ENCODE measurements at places on chromosomes 16 and 17.

DNA sequence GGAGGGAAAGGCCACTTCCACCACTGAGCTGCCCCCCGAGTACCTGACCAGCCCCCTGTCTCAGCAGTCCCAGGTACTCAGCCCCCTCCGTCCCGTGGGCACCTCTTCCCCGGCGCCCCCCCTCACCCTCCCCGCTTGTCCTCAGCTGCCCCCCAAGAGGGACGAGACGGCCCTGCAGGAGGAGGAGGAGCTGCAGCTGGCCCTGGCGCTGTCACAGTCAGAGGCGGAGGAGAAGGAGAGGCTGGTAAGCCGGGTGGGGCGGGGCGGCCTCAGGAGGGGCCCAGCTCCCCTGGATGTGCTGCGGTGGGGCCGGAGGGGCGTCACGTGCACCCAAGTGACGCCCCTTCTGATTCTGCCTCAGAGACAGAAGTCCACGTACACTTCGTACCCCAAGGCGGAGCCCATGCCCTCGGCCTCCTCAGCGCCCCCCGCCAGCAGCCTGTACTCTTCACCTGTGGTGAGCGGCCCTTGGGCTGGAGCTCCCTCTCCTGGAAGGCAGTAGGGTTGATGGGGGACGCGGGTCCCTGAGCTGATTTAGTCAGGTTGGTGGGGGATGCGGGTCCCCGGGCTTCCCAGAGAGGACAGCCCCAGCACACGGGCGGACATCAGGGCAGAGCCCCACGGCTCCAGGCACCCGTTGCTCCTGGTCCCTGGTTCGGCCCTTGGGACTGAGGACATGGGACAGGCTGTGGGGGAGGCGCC lies 9.5 kb upstream of the MRPL12 start:
- no peak for DNase-seq

DNA sequence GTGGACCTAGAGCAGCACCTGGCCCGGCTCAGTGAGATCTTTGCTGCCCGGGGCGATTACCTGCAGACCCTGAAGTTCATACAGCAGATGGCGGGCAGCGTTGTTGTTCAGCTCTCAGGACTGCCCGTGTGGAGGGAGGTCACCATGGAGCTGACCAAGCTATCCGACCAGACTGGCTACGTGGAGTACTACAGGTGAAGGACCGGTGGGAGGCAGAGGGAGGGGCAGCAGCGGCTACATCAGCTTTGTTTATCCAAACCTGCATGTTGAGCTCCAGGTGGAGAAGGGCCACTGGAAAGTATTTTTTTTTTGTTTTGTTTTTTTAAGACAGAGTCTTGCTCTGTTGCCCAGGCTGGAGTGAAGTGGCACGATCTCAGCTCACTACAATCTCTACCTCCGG lies 23.9 kb downstream of the TTYH2 start:
- DNase-seq: no peak

- DNase-seq: no peak
These were observed 23.3 kb upstream of the CA10 start for GRCh38 chr17:52181782-52182181.

DNA sequence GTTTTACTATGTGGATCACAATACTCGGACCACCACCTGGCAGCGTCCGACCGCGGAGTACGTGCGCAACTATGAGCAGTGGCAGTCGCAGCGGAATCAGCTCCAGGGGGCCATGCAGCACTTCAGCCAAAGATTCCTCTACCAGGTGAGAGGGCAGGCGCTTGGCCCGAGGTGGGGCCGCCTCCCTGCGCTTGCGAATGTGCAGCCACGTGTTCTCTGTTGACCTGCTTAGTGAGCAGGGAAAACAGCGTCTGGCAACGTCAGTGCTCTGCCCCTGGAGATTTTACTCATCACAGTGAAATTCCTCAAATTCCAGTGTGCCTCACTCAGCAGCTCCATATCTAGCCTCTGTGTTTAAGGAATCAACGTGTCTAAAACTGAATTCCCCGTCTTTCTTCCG lies 33.4 kb upstream of the CLEC18A start:
- DNase-seq: no peak

DNA sequence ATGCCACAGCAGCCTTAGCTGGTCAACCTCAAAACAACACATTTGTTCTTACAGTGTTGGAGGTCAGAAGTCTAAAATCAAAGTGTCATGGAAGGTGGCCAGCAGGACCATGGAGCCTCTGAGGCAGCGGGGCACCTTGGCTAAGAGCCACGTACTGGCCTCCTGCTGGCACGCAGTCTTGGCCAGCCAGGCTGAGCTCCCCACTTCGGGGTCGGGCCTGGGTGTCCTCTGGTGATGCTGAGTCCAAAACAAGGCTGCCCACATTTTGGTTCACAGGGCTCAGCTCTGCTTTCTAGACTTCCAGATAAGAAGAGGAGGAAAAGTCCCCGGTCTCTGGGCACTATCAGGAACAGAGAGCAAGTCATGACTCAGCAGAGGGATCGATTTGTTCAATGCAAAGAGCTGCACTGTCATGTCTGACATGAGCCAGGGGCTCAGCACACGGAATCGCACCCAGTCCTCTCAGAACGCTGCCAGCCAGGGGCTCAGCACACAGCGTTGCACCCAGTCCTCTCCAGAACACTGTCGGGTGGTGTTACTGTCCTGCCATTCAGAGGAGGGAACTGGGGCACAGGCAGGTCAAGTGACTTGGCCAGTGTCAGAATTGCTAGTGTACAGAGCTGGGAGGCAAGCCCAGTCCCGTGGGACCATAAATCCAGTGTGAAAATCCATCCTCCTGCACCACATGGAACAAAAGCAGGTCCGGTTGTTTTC lies 2.5 kb downstream of the LGALS9 start:
- DNase-seq: no peak

GRCh38 chr17:20611309-20611708 lies 31.8 kb downstream of the CDRT15L2 start:
- DNase-seq: no peak

DNA sequence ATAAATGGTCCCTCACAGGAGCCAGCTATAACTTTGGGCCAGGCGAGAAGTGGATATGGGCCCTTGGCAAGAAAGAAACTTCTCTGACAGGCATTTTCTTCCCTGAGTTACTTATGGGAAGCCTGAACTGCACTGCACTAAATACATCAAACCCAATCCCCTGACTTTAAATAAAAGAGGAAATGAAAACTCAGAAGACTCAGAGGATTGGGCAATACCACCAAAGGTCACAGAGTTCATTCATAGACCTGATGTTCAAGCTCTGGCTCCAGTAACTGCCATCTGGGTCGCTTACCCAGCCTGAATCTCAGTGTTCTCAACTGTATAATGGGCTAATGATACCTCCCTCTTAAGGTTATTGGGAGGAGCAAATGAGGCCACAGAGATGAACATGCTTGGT lies 815 bp downstream of the KRT35 start:
- DNase-seq: no peak

DNA sequence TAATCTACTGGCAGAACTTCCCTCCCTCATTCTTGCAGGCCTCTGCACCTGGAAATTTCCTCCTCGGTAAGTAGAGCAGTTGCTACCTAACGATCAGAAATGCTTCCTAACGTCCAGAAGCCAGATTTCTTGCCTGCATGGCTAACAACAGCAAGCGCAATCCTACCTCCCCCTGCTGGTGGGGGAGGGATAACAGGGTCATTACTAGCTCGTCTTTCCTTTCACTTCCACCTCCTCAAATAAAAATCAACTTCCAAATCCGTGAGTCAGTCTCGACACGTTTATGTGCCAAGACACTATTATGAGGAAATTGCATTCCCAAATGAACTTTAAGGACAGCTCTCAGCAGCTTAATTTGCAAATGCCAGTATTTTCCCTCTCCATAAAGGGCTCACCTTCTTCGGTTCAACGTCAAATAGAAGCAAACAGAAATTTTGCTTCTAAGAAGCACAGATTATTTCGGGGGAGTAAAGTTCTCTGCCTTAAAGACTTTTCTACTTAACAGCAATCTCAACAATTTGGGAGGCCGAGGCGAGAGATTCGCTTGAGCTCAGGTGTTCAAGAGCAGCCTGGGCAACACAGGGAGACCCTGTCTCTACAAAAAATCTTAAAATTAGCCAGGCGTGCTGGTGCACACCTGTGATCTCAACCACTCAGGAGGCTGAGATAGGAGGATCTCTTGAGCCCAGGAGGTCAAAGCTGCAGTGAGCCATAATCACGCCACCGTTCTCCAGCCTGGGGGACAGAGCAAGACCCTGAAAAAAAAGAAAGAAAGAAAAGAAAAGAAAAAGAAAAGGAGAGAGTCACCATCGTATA lies 188.6 kb upstream of the PSMD7 start:
- no peak for DNase-seq

GRCh38 chr17:66727634-66728570 lies 107.0 kb upstream of the CACNG5 start:
- peak; percentile 6 for DNase-seq

DNA sequence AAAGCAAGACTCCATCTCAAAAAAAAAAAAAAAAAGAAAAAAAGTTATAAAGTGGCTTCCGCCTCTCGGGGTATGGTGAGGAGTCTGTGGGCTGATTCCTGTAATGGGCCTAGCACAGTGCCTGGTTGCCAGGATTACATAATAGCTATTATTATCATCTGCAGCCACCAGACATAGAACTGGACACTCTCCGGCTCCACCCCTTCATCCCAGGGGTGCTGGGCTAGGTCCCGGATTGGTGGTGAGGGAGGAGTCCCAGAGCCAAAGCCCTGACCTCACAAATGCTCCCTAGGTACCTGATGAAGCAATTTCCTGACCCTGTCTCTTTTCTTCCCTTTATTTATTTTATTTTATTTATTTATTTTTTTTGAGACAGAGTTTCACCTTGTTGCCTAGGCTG lies 11.6 kb upstream of the ADGRG1 start:
- no peak for DNase-seq

GRCh38 chr16:74101379-74102137 lies 195.1 kb upstream of the PSMD7 start:
- DNase-seq: no peak

DNA sequence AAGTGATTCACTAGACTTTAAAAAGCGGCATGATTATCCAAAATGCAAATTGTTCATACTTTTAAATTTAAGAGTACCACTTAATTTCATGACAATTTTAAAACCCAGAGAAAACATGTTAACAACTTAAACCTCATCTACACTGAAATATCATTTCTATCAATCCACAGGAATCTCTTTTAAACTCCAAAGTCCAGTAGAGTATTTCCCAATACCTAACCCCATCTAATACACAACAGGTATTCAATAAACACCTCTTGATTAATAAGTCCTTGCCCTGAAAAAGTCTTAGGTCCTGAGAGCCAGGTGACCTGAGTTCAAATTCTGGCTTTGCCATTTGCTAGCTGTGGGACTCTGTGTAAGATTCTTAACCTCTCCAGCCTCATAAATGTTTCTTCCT lies 14.7 kb downstream of the CEP20 start:
- no peak for DNase-seq

- no peak for DNase-seq
These were observed 498.2 kb upstream of the ERCC4 start for GRCh38 chr16:13421726-13422125.

DNA sequence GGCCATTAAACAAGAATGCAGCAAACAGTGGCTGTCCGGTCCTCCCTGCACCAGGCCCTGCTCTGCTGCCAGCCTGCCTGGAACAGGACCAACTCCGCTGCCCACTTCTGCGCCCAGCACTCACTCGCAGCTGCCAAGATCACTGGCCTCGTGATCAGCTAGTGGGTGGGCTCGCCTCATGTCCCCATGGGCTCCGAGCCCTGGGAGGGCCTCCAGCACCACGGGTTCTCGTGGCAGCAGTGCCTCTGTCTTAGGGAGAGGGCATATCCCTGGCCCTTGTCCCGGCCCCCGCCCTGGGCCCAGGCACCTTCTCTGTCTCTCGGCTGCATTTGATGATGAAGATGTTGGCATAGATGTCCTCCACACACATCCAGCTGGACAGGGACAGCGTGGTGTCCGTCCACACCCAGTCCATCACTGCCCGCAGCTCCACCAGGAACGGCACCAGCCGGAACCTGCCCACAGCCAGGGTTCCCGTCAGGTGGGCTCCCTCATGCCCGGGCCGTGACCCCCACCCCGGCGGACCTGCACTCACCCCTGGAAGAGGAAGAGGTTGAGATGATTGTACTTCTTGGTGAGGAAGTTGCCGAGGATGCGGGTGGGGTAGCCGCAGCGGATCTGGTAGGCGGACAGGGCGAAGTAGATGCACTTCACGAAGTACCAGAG lies 13.1 kb downstream of the CTU2 start:
- no peak for DNase-seq

- no peak for DNase-seq
These were observed 26.9 kb downstream of the NSMCE1 start for GRCh38 chr16:27241658-27242057.

- DNase-seq: no peak
These were observed 4.9 kb upstream of the ACTG1 start for GRCh38 chr17:81517339-81518112.

DNA sequence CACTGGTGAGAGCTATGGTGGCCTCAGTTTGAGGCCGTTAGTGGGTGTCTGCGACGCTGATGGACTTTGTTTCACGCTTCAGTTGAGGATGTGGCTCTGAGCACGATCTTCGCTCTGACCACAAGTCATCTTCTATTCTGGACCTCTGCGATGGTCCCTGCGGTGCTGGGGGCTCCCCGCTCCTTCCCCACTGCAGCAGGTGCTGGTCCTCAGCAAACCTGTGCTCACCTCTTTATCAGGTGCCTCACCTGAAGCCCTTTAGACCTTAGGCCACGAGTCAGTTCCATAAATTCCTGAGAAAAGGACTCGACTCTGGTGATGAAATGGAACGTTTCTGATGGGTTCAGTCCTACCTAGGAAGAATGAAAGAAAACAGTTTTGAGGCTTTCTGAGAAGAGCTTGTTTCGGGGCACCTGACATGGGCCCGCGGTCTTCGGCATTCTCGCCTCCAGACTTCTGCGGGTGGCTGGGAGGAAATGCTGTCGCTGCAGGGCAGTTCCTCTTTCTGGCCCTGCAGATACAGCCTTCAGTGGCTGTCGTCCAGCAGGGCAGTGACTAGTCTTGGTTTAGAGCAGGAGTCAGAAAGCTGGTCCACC lies 4.7 kb downstream of the KCTD5 start:
- DNase-seq: no peak

DNA sequence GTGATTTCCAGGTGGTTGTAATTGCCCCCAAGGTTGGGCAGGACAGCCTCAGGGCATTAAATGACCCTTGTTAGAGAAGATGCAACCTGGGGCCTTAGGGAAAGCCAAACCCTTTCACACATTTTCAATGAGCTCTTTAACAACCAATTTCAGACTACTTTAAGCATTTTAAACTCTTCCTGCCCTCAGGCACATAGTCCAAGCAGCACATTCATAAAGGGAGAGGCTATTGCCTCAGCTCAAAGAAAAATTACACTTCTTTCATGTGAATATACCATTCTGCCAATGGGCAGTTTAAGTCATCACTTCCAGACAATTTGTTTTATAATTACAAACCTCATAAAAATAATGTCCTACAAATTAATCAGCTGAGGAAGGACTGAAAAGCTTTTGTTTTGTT lies 544.5 kb downstream of the NPIPA7 start:
- no peak for DNase-seq

- DNase-seq: no peak
These were observed 63.3 kb upstream of the TMC5 start for GRCh38 chr16:19354371-19354770.

- DNase-seq: no peak
These were observed 30.5 kb downstream of the SNTB2 start for GRCh38 chr16:69217433-69217832.

All from activated effector memory CD4-positive, alpha-beta T cell treated with Interleukin-2 at 50 U/mL for 16 hours (primary cell).